ENCODE measurements at places on chromosomes 5 and 9. TPM values are rescaled to one million over a fixed set of nuclear protein-coding genes. Genes with fewer than 3 reads are reported as not detected.

GRCh38 chr5:30932273-30933017 is 261.0 kb upstream of the CDH6 start:
- DNase-seq: no peak
- H3K36me3 ChIP-seq: no peaks in the 10 kb centered on the region
- no peak overlapping the region for H3K27ac ChIP-seq
- H3K27me3 ChIP-seq: no peaks in the 10 kb centered on the region

PCA3 gene
- not detected for total RNA-seq

PRKAA1 gene
- 102 TPM for total RNA-seq

DNA sequence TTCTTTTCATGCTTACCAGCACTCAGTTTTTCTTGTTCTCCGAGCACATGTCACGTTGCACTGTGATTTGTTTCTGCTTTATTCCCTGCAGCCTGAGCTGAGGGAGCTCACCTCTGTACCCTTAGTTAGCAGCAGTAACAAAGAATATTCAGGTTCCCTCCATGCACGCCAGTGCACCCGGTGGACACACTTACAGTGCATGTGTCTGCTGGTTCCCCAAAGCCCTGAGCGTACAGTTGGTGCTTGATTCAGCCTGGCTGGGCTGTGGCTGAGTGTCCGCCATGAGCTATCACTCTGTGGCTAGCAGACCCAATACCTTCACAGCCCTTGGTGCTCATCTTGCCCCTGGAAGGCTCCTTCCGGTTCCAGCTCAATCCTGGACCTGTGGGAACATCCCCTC is 93.5 kb downstream of the MVB12B start:
- H3K4me3 ChIP-seq: no peak overlapping the region
- H3K27ac ChIP-seq: no peak overlapping the region
- no peaks in the 10 kb centered on the region for H3K36me3 ChIP-seq
- H3K27me3 ChIP-seq: no peaks in the 10 kb centered on the region

DNA sequence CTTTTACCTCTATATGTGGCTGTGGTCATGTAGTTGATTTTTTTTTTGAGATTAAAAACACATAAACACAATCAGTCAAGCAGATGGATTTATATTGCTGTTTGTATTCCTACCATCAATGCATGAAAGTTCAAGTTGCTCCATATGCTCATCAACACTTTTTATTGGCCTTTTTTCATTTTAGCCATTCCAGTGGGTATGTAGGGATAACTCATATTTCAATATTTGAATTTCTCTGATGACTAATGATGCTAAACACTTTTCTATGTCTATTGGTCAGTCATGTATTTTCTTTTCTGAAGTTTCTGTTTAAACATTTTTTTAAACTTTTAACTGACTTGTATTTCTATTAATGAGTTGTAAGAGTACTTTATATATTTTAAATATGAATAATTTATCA is 445.4 kb upstream of the RGMB start:
- H3K27me3 ChIP-seq: no peaks in the 10 kb centered on the region
- no peak overlapping the region for H3K4me3 ChIP-seq

NUTM2F gene
- total RNA-seq: not detected

RANBP3L gene
- not detected for total RNA-seq

GRCh38 chr5:32714836-32715235 is 3.7 kb downstream of the NPR3 start:
- H3K27me3 ChIP-seq: peaks cover 48% of the 10 kb centered on the region
- H3K4me3 ChIP-seq: no peak overlapping the region
- no peak overlapping the region for H3K27ac ChIP-seq
- H3K36me3 ChIP-seq: no peaks in the 10 kb centered on the region
- peaks cover 20% of the 10 kb centered on the region for H3K4me1 ChIP-seq

IL11RA gene
- total RNA-seq: 117 TPM

CARTPT gene
- total RNA-seq: not detected
